Progenitor cell of endocrine pancreas (in vitro differentiated cells): ENCODE measurements at places on chromosomes 16 and 17. TPM values are rescaled to one million over a fixed set of nuclear protein-coding genes. Genes with fewer than 3 reads are reported as not detected.

Gene TERB1
- 0.29 TPM in 1 of 2 replicates, not detected in the other for total RNA-seq

- no peak overlapping the region for H3K27ac ChIP-seq
- DNase-seq: no peak
- H3K4me3 ChIP-seq: no peak overlapping the region
- H3K4me1 ChIP-seq: no peaks in the 10 kb centered on the region
- no peaks in the 10 kb centered on the region for H3K36me3 ChIP-seq
- peaks cover 13% of the 10 kb centered on the region for H3K27me3 ChIP-seq
Measured at GRCh38 chr16:7979448-7980132, 610.7 kb downstream of the TMEM114 start.

- H3K36me3 ChIP-seq: peaks cover 32% of the 10 kb centered on the region
- peak; percentile 77 for DNase-seq
- H3K4me3 ChIP-seq: no peak overlapping the region
- no peak overlapping the region for H3K27ac ChIP-seq
Measured at GRCh38 chr17:44210342-44211192, 8.9 kb downstream of the UBTF start.

DNA sequence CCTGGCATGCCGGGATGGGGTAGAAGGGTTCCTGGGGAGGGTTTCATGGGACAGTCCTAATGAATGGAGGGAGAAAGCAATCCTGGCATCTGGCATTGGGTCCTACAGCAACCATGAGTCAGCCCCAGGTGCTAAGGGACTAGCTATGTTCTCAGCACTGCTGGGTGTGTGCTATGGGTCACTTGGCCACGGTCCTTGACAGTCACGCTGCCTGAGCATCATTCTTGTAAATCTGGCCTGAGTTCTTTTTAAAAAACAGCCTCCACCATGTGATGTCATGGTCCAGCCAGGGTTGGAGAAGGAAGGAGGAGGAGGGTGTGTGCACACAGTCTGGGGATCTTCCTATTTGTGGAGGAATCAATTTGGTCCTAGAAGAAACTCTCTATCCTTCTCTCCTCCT, 6.2 kb upstream of the RAMP2 start:
- no peaks in the 10 kb centered on the region for H3K4me1 ChIP-seq
- no peak overlapping the region for H3K27ac ChIP-seq
- H3K27me3 ChIP-seq: peaks cover 38% of the 10 kb centered on the region
- no peaks in the 10 kb centered on the region for H3K36me3 ChIP-seq

GRCh38 chr17:68670967-68671693, 70.0 kb upstream of the FAM20A start:
- peaks cover 23% of the 10 kb centered on the region for H3K27me3 ChIP-seq
- DNase-seq: no peak
- H3K4me1 ChIP-seq: peaks cover 2% of the 10 kb centered on the region
- no peaks in the 10 kb centered on the region for H3K36me3 ChIP-seq

Gene PRSS21
- total RNA-seq: not detected in 2 replicates

DNA sequence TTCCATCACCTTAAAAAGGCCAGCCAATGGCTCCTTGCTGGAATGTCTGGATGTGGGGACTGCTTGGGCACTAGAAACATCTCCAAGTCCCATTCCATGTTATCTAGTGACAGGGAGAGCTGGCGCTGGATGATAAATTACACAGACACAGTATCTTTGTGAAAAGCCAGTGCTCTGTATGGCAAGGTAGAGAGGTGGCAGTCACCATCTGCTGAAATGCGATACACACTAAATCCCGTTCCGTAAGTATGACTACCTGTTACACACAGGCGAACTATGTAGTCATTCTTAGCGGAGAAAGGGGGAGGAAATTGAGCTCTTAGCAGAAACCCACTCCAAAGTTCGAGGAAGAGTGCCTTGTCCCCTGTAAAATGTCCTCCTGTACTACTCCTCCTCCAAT, 81.0 kb upstream of the MYOCD start:
- no peak for DNase-seq
- H3K27me3 ChIP-seq: peaks cover 3% of the 10 kb centered on the region
- H3K4me1 ChIP-seq: peaks cover 17% of the 10 kb centered on the region
- no peak overlapping the region for H3K4me3 ChIP-seq
- peaks cover 3% of the 10 kb centered on the region for H3K36me3 ChIP-seq
- H3K27ac ChIP-seq: no peak overlapping the region

DNA sequence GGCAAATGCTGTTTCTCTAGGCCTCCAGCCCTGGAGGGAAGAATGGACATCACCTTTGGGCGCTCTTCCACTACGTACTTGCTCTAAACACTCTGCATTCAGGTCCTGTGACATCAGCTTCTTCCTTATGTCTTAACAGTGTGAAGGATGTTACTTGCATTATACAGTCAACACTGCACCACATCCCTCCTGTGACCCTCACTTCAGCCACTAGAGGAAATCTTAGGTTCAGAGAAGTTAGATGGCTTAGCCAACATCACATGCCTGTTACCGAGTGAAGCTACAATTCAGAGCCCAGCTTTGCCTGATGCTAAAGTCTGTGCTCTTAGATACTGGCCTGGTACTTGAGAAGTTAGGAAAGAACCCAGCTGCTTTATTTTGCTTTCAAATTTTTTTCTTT, 18.3 kb downstream of the UBFD1 start:
- H3K27me3 ChIP-seq: no peaks in the 10 kb centered on the region
- no peaks in the 10 kb centered on the region for H3K4me1 ChIP-seq
- peaks cover 17% of the 10 kb centered on the region for H3K36me3 ChIP-seq
- no peak for DNase-seq
- H3K27ac ChIP-seq: no peak overlapping the region
- H3K4me3 ChIP-seq: no peak overlapping the region

DNA sequence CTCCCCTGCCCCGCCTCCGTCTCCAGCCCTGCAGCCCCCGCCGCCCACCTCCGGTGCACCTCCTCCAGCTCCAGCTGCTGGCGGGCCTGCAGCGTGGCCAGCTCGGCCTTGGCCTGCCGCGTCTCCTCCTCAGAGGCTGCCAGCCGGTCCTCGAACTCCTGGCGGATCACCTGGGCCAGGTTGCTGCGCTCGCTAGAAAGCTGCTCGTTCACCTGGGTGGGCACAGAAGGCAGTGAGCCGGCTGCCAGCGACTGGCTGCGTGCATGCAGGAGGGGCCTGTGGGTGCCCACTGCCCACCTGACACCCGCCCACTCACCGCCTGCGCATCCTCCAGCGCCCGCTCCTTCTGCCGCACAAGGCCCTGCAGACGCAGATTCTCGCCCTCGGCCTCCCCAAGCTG, 24.6 kb upstream of the AATK start:
- no peak for DNase-seq
- no peaks in the 10 kb centered on the region for H3K4me1 ChIP-seq
- H3K27ac ChIP-seq: no peak overlapping the region
- H3K36me3 ChIP-seq: no peaks in the 10 kb centered on the region
- H3K4me3 ChIP-seq: no peak overlapping the region
- no peaks in the 10 kb centered on the region for H3K27me3 ChIP-seq

GRCh38 chr17:80845863-80846671, 145.6 kb upstream of the CHMP6 start:
- peaks cover 3% of the 10 kb centered on the region for H3K4me1 ChIP-seq
- peaks cover 13% of the 10 kb centered on the region for H3K36me3 ChIP-seq
- DNase-seq: no peak
- H3K27ac ChIP-seq: peak overlapping the region; percentile 45
- no peak overlapping the region for H3K4me3 ChIP-seq
